Glutamatergic neuron (in vitro differentiated cells): ENCODE measurements at places on chromosomes 1 and 21.

DNA sequence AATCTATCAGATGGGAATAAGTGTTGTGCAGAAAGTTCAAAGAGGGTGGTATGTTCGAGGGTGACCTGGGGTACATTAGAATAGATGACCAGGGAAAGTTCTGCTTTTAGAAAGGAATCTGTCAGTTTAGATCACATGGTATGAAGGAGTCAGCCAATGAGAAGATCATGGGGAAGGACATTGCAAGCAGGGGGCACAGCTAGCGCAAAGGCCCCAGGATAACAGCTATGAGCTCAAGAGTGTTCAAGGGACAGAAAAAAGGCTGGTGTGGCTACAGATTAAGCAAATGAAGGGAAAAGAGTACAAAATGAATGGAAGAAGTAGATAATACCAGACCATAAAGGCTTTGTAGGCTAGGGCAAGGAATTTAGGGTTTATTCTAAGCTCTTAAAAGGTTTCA is 8.6 kb downstream of the LEPR start:
- DNase-seq, result no peak

DNA sequence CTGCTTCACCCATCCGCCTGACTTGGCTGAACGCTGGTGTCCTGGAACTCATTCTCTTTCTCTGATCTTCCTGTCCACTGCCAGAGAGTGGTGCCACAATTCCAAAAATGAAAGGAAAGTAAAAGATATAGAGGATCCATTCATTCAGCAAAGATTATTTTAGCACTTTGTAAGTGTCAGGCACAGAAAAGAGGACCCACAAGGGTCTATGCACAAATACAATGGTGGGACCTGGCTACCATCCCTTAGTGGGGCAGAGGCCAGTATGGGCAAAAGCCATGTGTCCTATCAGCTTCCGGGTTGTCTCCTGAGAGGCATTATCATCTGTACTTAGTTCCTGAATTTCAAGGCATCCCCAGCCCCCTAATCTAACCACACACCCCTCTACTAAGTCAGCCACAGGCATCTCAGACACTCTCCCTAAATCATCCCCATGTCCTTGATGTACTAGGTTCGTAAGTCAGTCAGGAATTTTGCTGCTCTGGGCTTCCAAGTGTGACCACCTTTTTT is 19.0 kb downstream of the SSR2 start:
- no peak for DNase-seq

GRCh38 chr1:196481616-196482015 is 126.6 kb downstream of the KCNT2 start:
- DNase-seq, result no peak

DNA sequence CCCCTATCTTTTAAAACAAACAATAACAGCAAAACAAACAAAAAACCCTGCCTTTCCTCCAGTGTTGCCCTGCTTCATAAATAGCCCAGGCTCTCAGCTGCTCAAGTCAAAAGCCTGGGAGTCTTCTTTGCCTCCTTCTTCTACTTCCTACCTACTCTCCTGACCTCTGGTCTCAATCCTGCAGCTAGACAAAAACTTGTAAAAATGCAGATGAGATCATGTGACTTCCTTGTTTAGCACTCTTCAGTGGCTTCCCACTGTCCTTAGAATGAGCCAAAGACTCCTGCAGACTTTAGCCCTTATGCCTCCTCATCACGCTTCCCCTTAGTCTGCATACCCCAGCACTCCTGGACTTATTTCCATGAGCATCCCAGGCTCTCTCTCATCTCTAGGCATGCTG is 55.0 kb upstream of the ZNF644 start:
- DNase-seq, result no peak

DNA sequence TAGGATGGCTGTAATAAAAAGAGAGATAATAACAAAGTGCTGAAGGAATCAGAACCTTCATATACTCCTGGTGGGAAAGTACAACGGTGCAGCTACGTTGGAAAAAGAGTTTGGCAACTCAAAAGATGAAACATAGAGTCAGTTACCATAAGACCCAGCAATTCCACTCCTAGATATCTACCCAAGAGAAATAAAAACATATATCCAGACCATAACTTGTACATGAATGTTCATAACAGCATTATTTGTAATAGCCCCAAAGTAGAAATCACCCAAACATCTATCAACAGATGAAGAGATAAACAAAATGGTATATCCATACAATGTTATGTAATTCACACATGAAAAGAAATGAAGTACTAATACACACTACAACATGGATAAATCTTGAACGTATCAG is 30.5 kb upstream of the DNAH14 start:
- no peak for DNase-seq

GRCh38 chr1:117209094-117209493 is 1.6 kb downstream of the VTCN1 start:
- DNase-seq, result no peak

DNA sequence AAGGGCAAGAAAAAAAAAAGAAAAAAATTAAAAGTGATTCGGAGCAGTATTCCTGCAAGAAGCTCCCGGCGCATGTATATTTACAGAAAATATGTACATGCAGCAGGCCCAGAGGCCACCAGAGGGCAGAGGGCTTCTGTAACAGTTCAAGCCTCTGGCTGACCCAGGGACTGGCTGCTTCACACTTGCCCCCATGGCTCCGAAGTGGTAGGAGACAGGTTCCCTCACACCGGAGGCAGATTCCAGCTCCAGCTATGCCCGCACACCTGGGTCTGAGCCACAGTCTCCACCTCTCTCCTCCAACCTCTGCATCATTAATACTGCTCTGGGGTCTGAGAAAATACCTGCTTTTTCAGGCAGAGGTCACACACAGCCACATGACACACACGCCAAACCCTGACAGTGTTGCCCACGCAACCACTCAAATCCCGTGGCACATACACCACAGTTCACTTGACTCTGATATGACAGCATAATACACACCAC is 2.2 kb upstream of the ARHGAP30 start:
- peak; percentile 72 for DNase-seq

GRCh38 chr21:36542312-36543101 is 62.6 kb upstream of the CLDN14 start:
- DNase-seq, result no peak

GRCh38 chr1:215321802-215322201 is 239.3 kb downstream of the KCNK2 start:
- DNase-seq, result no peak

- no peak for DNase-seq
Measured at GRCh38 chr1:202058001-202058908, 47.9 kb downstream of the ELF3 start.

DNA sequence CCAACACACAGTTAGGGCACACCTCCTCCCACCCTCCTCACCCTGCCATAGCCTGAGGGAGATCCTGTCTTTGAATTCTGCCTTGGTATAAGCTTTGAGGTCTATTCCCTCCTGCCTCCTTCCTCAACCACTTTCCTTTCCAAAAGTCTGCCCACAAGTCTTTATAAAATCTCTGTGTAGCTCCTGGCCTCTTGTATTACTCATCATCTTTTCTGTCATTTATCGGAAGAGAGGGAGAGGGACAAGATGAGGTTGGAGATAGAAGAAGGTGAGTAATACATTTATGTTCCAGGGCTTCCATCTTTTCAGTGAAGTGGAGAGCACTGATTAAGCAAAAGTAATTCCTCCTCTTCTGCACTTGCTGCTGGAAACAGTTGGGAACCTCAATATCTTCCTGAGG is 30.5 kb upstream of the EFCAB14 start:
- DNase-seq, result no peak
